ENCODE measurements at places on chromosomes 6 and 20. TPM values are rescaled to one million over a fixed set of nuclear protein-coding genes. Genes with fewer than 3 reads are reported as not detected.

Gene BANF2
- total RNA-seq: not detected

Gene APCDD1L
- total RNA-seq: not detected

Gene PPP1R3G
- total RNA-seq: 0.41 TPM

Gene C6orf89
- total RNA-seq: 54.7 TPM

Gene EEF1E1
- total RNA-seq: 16.7 TPM

Gene FOXF2
- 13.2 TPM for total RNA-seq

Gene CCM2L
- total RNA-seq: 18.8 TPM

Gene STX11
- 54.1 TPM for total RNA-seq

Gene FOXO3
- total RNA-seq: 60.1 TPM

Gene GPR31
- not detected for total RNA-seq

Gene TIAM2
- total RNA-seq: 5.9 TPM

Gene MMUT
- 21.9 TPM for total RNA-seq

DNA sequence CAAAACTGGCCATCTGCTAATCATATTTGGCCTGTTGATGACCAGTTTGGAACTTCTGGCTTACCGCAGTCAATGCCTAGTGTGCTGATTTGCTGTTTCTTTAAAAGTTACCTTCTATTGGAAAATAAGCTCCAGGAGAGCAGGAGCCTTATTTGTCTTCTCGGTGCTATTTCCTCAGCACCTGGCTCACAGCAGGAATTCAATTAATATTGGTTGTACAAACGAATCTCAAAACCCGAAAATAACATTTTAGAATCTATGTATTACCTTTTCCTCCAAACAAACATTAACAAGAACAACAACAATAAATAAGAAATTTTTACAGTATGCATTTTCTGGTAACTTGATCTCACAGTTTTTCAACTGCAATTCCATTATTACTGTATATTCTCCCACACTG is 1080.7 kb upstream of the MAP3K7 start:
- no peaks in the 10 kb centered on the region for H3K27me3 ChIP-seq
- H3K4me3 ChIP-seq: no peak overlapping the region
- H3K27ac ChIP-seq: no peak overlapping the region
- no peak for DNase-seq

GRCh38 chr20:50257860-50258259 is 67.2 kb downstream of the CEBPB start:
- no peak overlapping the region for H3K27ac ChIP-seq
- DNase-seq: peak; percentile 25
- H3K36me3 ChIP-seq: no peaks in the 10 kb centered on the region

GRCh38 chr6:116507324-116507723 is 4.1 kb upstream of the CALHM5 start:
- no peaks in the 10 kb centered on the region for H3K4me1 ChIP-seq
- no peaks in the 10 kb centered on the region for H3K27me3 ChIP-seq
- H3K36me3 ChIP-seq: no peaks in the 10 kb centered on the region
- no peak overlapping the region for H3K27ac ChIP-seq
- no peak overlapping the region for H3K4me3 ChIP-seq

GRCh38 chr20:44460795-44461141 is 14.9 kb upstream of the TTPAL start:
- H3K27ac ChIP-seq: no peak overlapping the region
- H3K36me3 ChIP-seq: no peaks in the 10 kb centered on the region
- H3K27me3 ChIP-seq: no peaks in the 10 kb centered on the region
- no peaks in the 10 kb centered on the region for H3K4me1 ChIP-seq
- no peak overlapping the region for H3K4me3 ChIP-seq

DNA sequence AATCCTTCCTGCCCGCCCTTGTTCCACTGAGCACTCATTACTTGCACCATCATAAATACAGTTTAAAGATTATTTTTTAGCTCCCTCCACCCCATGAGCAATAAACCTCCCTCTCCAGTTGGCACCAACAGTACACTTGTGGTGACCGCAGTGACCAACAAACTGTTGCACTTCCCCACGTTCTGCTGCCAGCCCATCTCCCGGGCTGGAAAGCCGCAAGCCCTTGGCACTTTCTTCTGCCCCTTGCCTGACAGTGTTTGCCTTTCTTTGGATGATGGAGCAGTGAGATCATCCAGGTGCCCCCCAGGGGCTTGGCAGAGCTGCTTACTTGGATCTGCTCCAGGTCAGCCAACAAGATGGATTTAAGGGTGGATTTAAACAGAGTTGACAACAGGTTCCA is 21.6 kb downstream of the KCNB1 start:
- H3K4me3 ChIP-seq: no peak overlapping the region
- H3K27me3 ChIP-seq: no peaks in the 10 kb centered on the region
- H3K4me1 ChIP-seq: no peaks in the 10 kb centered on the region
- DNase-seq: no peak

DNA sequence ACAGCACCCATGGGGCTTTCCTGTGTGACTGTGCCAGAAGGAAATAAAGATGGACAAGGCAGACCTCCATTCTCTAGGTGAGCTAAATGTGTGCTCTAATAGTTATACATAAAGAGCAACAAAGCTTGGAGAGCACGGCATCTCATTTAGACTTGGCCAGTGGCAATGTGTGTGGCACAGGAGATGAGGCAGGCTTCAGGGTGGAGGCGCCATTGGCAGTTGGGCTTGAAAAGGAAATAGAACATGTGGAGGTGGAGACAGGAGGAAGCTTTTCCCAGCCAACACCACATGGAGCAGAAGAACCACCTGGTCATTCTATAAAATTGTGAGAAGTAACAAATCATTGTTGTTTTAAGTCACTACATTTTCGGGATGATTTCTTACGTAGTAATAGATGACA is 3.6 kb upstream of the RALY start:
- H3K4me1 ChIP-seq: peaks cover 20% of the 10 kb centered on the region
- H3K27ac ChIP-seq: no peak overlapping the region
- no peak for DNase-seq

DNA sequence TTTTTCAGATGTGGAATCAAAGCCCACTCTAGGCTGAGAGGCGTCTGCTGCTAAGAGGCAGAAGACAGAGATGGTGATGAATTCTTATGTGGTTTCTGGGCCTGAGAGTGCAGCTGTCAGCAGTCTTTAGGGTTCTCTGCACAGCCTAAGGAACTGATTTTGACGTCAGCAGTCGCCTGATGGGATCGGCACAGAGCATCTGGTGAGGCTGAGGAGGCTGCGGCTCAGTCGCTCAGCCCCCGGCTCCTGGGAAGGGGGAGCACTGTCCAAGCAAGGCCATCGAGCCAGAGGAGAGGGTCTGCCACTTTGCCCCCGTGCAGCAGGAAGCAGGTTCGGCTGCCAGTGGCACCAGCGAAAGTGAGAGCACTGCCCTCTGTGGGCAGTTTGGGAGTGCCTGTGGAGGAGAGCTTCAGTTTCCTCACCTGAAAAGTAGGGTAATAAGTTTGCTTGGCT is 92.5 kb downstream of the TCP11 start:
- peaks cover 86% of the 10 kb centered on the region for H3K4me1 ChIP-seq
- peak overlapping the region; percentile 87 for H3K27ac ChIP-seq
- no peak for DNase-seq
- H3K4me3 ChIP-seq: peak overlapping the region; percentile 25
- no peaks in the 10 kb centered on the region for H3K27me3 ChIP-seq

- DNase-seq: peak; percentile 85
- no peak overlapping the region for H3K4me3 ChIP-seq
- no peaks in the 10 kb centered on the region for H3K36me3 ChIP-seq
- H3K27me3 ChIP-seq: no peaks in the 10 kb centered on the region
These were observed 18.3 kb downstream of the SLC16A10 start for GRCh38 chr6:111105578-111105977.

DNA sequence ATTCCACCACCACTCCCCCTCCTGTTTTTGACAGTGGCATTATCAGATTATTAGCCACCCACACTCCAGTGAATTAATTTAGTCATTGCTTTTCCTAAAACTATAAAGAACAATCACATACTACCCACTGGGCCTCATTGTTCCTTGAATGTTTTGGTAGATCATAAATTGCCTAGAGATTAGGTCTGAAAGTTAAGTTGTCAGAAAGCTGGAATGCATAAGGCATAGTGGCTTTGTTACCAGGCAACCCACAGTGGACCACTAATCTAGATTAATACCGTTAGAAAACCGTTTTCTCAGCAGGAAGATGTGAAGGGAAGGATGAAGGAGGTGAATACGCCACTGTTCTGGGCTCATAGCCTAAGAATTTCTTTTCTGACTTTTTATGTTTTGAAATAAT is 75.6 kb downstream of the SAMD3 start:
- no peak overlapping the region for H3K4me3 ChIP-seq
- H3K4me1 ChIP-seq: no peaks in the 10 kb centered on the region
- H3K27ac ChIP-seq: no peak overlapping the region
- DNase-seq: no peak
- H3K27me3 ChIP-seq: no peaks in the 10 kb centered on the region

DNA sequence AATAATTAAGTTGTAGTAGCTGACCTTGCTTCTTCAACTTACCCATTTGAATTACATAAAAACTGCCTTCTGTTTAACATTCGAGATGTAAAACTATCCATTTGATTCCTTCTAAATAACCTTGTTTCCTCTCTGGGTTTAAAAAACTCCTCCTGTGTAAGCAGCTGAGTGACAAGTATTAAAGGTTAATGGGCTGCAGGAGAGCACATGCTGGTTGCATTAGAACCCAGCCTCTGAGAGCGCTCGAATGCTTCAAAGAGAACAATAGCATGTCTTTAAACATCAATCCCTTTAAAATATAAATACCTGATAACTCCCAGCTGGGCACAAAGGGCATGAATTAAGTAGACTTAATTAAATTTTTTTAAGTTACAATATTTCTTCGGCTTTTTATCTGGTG is 215.8 kb downstream of the EYA4 start:
- H3K27me3 ChIP-seq: no peaks in the 10 kb centered on the region
- no peak overlapping the region for H3K27ac ChIP-seq
- no peak for DNase-seq
- H3K36me3 ChIP-seq: no peaks in the 10 kb centered on the region
- H3K4me1 ChIP-seq: no peaks in the 10 kb centered on the region
- no peak overlapping the region for H3K4me3 ChIP-seq

DNA sequence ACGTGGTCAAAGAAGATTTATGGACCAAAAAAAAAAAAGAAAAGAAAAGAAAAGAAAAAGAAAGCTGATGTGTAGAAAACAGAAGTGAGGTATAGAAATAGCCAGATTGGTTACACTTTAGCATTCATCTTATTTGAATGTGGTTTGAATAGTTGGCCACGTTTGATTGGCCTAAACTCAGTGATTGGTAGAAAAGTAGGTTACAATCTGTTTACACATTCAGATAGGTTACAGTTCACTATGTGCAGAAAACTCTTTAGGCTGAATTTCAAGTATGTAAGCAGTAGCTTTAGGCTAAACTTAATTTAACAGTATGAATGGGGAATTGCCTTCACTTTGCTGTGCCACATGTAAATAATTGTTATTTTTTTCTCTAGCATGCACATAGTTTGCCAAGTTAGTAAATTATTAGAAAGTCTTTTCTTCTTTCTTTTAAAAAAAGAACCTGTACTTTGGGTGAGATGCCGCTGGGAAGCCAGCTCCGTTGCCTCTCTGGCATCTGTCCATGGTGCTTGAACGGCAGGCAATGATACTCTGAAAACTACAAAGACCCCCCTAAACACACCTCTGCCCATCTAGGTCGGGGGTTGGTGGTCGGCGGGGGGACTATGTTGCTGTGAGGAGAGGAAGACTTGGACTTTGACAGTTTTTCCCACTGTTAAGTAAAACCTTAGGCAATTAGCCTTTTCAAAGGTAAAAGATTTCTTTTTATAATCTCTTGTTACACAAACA is 173.0 kb downstream of the AIG1 start:
- no peak overlapping the region for H3K4me3 ChIP-seq
- no peak for DNase-seq
- no peaks in the 10 kb centered on the region for H3K36me3 ChIP-seq
- no peaks in the 10 kb centered on the region for H3K4me1 ChIP-seq
- no peaks in the 10 kb centered on the region for H3K27me3 ChIP-seq

- H3K4me3 ChIP-seq: no peak overlapping the region
- no peak for DNase-seq
- no peaks in the 10 kb centered on the region for H3K27me3 ChIP-seq
- H3K36me3 ChIP-seq: no peaks in the 10 kb centered on the region
- no peak overlapping the region for H3K27ac ChIP-seq
These were observed 700.7 kb downstream of the EPM2A start for GRCh38 chr6:145034664-145035063.

- no peak overlapping the region for H3K4me3 ChIP-seq
- no peaks in the 10 kb centered on the region for H3K4me1 ChIP-seq
- H3K27ac ChIP-seq: no peak overlapping the region
- DNase-seq: no peak
- H3K27me3 ChIP-seq: no peaks in the 10 kb centered on the region
These were observed 14.8 kb upstream of the OVOL2 start for GRCh38 chr20:18072532-18072931.

GRCh38 chr6:116266803-116267202 is 12.9 kb downstream of the TSPYL1 start:
- H3K4me3 ChIP-seq: no peak overlapping the region
- peaks cover 8% of the 10 kb centered on the region for H3K36me3 ChIP-seq
- no peaks in the 10 kb centered on the region for H3K27me3 ChIP-seq
- no peak for DNase-seq
- peaks cover 9% of the 10 kb centered on the region for H3K4me1 ChIP-seq

- H3K27me3 ChIP-seq: no peaks in the 10 kb centered on the region
- no peak overlapping the region for H3K4me3 ChIP-seq
- DNase-seq: no peak
- no peaks in the 10 kb centered on the region for H3K4me1 ChIP-seq
- H3K36me3 ChIP-seq: no peaks in the 10 kb centered on the region
These were observed 16.2 kb upstream of the PKHD1 start for GRCh38 chr6:52103623-52104022.
